ENCODE measurements at places on chromosomes 3 and 15.

GRCh38 chr3:111692593-111693552, 97.7 kb upstream of the ZBED2 start:
- DNase-seq: no peak
- H3K27ac ChIP-seq: no peak overlapping the region
- H3K4me3 ChIP-seq: no peak overlapping the region
- peaks cover 19% of the 10 kb centered on the region for H3K4me1 ChIP-seq
- H3K36me3 ChIP-seq: no peaks in the 10 kb centered on the region

- no peaks in the 10 kb centered on the region for H3K27me3 ChIP-seq
- no peak overlapping the region for H3K4me3 ChIP-seq
- no peak overlapping the region for H3K27ac ChIP-seq
- no peaks in the 10 kb centered on the region for H3K36me3 ChIP-seq
These were observed 88.4 kb upstream of the GALNT15 start for GRCh38 chr3:16085884-16086608.

DNA sequence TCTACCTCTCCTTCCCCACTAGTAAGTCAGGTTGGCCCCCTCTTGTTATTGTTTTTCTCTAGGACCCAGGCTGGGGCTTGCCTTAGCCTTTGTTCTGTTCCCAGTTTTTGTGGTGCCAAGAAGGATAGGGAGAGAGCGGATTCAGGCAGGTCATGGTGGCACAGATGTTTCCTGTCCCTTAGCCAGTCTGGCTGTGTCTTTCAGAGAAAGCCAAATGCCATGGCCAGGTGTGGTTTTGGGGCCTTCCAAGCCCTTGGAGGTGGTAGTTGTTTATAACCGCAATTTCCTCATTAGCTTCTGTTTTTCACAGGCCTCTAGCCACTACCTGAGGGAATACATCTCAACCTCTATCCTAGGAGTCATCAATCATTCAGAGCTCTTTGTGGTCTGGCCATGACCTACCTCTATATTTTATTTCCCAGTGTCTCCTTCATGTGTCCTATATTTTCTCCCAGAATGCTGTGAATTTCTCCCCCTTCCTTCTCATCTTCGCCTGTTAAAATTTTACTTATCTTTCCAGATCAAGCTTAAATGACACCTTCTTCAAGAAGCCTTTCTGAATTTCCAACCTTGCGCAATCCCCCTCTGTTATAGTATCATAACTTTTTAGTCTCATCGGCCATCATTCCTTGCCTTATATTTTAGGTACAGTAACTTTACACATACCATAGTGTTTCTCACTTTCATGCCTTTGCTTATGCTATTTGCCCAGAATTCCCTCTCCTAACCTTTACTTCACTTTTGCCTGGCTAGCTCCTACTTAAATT, 38.2 kb downstream of the TIMP4 start:
- H3K27ac ChIP-seq: no peak overlapping the region
- H3K36me3 ChIP-seq: no peaks in the 10 kb centered on the region
- peak; percentile 95 for DNase-seq

- H3K4me1 ChIP-seq: peaks cover 40% of the 10 kb centered on the region
- no peak overlapping the region for H3K27ac ChIP-seq
- H3K36me3 ChIP-seq: no peaks in the 10 kb centered on the region
- H3K27me3 ChIP-seq: no peaks in the 10 kb centered on the region
- no peak for DNase-seq
- no peak overlapping the region for H3K4me3 ChIP-seq
These were observed 6.5 kb downstream of the SQOR start for GRCh38 chr15:45641374-45641781.

- no peaks in the 10 kb centered on the region for H3K36me3 ChIP-seq
- H3K4me1 ChIP-seq: no peaks in the 10 kb centered on the region
- H3K4me3 ChIP-seq: no peak overlapping the region
- DNase-seq: no peak
These were observed 41.1 kb downstream of the CACNA2D3 start for GRCh38 chr3:54163441-54163840.

DNA sequence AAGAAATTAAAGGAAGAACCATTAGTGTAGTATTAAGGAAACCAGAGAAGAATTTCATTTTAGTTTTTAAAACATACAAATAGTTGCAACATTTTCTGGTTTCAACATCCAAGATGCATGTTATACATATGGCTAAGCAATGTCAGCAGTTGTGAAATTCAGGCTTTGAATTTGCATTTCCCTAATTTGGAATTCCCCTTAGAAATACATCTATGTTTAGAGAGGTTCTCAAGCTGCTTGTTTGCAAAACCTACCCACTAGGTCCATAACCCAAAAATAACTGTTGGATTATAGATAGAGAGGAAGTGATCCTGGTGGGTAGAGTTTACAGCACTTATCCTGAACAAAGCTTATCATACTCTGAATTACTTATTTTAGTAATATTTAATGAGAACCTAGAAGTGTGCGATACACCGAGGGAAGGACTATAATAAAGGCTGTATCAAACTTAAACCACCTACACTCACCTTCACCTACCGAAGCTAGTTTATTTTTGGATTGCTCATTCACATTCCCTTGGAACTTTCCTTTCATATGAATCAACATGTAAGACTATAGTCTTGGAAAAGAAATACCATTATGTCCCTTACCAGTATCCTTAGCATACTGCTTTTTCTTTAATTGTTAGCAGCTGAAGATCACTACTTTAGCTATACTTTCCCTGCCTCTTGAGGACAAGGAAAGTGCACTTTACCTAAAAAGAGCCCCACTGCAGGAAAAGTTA, 60.6 kb downstream of the CHAC1 start:
- H3K36me3 ChIP-seq: peaks cover 28% of the 10 kb centered on the region
- H3K4me3 ChIP-seq: no peak overlapping the region
- DNase-seq: no peak
- peaks cover 21% of the 10 kb centered on the region for H3K4me1 ChIP-seq

DNA sequence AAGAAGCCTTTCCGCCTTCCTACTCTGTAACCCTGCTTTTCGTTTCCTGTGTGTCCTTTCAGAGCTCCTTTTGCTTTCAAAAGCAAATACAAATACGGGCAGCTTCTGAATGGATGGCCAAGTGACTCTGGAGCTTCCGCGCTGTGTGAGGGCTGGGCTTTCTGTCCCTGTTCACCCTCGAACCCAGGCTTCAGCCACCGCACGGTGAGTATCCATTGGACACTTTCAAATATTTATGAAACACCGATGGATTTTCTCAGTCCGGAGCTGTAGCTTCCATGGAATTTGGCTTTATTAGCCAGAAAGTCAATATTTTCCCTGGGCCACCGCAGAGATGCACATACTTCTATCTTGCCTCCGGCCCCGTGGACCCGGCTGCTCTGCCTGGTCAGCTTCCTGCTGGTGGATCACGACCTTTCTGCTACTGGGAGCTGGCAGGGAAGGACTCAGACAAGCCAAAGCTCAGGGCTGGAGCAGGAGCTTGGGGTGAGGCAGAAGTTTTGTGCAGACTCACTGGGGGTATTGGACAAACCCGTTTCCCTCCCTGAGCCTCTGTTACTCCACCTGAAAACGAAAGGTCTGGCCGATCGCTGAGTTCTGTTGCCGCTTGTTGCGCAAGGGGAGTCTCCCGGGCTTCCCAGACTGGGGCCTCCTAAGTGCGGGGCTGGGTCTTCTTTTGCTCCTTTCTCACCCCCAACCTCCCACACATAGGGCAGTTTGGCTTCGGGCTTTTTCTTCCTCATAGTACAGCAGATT, 63.6 kb downstream of the LINGO1 start:
- H3K27me3 ChIP-seq: no peaks in the 10 kb centered on the region
- peak; percentile 56 for DNase-seq
- peak overlapping the region; percentile 60 for H3K4me3 ChIP-seq
- H3K4me1 ChIP-seq: no peaks in the 10 kb centered on the region

DNA sequence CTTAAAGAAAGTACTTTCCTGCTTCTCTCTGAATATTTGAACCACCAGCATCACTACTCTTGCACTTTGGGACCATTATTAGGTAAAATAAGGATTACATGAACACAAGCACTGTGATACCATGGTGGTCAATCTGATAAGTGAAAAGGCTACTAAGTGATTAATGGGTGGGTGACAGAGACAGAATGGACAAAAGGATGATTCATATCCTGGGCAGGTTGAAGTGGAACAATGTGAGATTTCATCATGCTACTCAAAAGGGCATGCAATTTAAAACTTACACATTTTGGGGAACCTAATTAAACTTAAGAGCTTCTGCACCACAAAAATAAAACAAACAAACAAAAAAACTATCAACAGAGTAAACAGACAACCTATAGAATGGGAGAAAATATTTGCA, 172.0 kb upstream of the CD96 start:
- no peaks in the 10 kb centered on the region for H3K36me3 ChIP-seq
- H3K27me3 ChIP-seq: no peaks in the 10 kb centered on the region

- no peaks in the 10 kb centered on the region for H3K36me3 ChIP-seq
- H3K27me3 ChIP-seq: no peaks in the 10 kb centered on the region
- peak overlapping the region; percentile 15 for H3K4me3 ChIP-seq
- H3K4me1 ChIP-seq: peaks cover 17% of the 10 kb centered on the region
- peak; percentile 50 for DNase-seq
- no peak overlapping the region for H3K27ac ChIP-seq
These were observed 240.6 kb upstream of the GOLIM4 start for GRCh38 chr3:168336276-168336675.

DNA sequence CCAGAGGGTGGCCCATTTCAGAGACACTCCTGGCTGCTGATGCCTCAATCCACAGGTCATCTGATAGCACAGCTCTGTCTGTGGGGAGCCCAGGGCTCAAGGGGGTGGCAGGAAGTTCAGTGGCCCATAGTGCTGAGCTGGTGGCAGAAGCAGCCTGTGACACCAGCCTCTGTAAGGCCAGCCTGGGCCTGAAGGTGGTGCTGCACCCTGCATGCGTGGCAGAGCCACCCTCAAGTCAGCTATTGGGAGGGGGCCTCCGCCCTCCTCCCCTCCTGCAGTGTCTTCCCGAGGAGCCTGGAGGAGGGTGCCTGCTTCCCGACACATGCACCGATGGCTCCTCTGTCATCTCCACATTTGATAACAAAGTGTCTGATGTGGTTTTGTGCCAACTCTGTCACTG, 3.0 kb downstream of the PLA1A start:
- H3K4me1 ChIP-seq: peaks cover 9% of the 10 kb centered on the region
- no peak overlapping the region for H3K27ac ChIP-seq
- no peak overlapping the region for H3K4me3 ChIP-seq
- no peaks in the 10 kb centered on the region for H3K27me3 ChIP-seq
- peak; percentile 50 for DNase-seq

- H3K4me3 ChIP-seq: no peak overlapping the region
- H3K36me3 ChIP-seq: no peaks in the 10 kb centered on the region
- H3K4me1 ChIP-seq: no peaks in the 10 kb centered on the region
- H3K27me3 ChIP-seq: no peaks in the 10 kb centered on the region
- no peak overlapping the region for H3K27ac ChIP-seq
These were observed 35.4 kb downstream of the CCDC191 start for GRCh38 chr3:114020907-114021306.

GRCh38 chr3:112116748-112117186, 16.3 kb downstream of the GCSAM start:
- H3K4me3 ChIP-seq: no peak overlapping the region
- no peaks in the 10 kb centered on the region for H3K27me3 ChIP-seq
- no peak overlapping the region for H3K27ac ChIP-seq
- no peaks in the 10 kb centered on the region for H3K36me3 ChIP-seq
- H3K4me1 ChIP-seq: peaks cover 51% of the 10 kb centered on the region
- DNase-seq: no peak

GRCh38 chr15:80618685-80619400, 76.3 kb upstream of the ABHD17C start:
- no peak for DNase-seq
- H3K27ac ChIP-seq: no peak overlapping the region
- no peak overlapping the region for H3K4me3 ChIP-seq
- H3K27me3 ChIP-seq: peaks cover 10% of the 10 kb centered on the region

GRCh38 chr3:88005066-88005465, 53.7 kb downstream of the CGGBP1 start:
- peak; percentile 83 for DNase-seq
- H3K4me1 ChIP-seq: peaks cover 5% of the 10 kb centered on the region
- H3K36me3 ChIP-seq: no peaks in the 10 kb centered on the region
- no peaks in the 10 kb centered on the region for H3K27me3 ChIP-seq

GRCh38 chr3:134754768-134755559, 40.1 kb upstream of the EPHB1 start:
- H3K27ac ChIP-seq: no peak overlapping the region
- DNase-seq: peak; percentile 39
- no peaks in the 10 kb centered on the region for H3K4me1 ChIP-seq
- no peak overlapping the region for H3K4me3 ChIP-seq
- no peaks in the 10 kb centered on the region for H3K27me3 ChIP-seq

GRCh38 chr3:176820764-176821163, 376.5 kb downstream of the TBL1XR1 start:
- no peak overlapping the region for H3K4me3 ChIP-seq
- peaks cover 11% of the 10 kb centered on the region for H3K4me1 ChIP-seq
- peak; percentile 37 for DNase-seq
- no peak overlapping the region for H3K27ac ChIP-seq
- no peaks in the 10 kb centered on the region for H3K27me3 ChIP-seq
- H3K36me3 ChIP-seq: no peaks in the 10 kb centered on the region

DNA sequence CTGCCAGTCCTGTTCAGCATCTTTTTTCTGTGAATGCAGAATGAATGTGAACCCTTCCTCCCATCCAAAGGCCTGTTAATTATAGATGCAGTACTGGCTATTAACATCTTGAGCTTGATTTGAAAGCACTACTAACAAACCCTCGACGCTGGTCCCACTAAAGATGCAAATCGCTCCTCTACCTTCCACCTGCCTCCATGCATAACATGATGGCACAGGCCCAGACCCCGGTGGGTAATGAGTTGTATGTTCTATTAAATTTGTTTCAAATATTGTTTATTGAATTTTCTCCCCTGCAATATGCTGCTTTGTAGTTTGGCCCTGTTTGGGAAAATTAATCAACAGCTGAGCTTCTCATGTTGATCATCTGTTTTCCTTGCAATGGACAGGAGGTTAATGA, 69.3 kb downstream of the RAB11A start:
- H3K27me3 ChIP-seq: no peaks in the 10 kb centered on the region
- H3K27ac ChIP-seq: no peak overlapping the region
- DNase-seq: no peak
- no peaks in the 10 kb centered on the region for H3K36me3 ChIP-seq

DNA sequence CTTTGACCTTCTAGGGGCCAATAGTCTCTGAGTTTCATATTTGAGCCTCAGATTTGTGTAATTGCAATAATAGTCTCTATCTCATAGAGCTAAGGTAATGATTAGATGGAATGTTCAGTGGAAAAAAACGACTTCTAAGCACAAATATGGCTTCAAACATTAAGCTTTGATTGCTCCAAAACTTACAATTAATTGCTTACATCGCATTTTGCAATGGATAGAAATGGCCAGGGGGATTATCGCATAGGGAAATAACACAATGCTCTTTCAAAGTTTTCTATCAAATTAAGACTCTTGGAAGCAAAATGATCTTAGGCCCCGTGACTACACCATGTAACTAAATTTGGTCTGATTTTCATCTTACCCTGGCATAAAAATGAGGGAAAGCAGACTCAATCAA, 888.6 kb downstream of the AGBL1 start:
- H3K36me3 ChIP-seq: no peaks in the 10 kb centered on the region
- no peak for DNase-seq
- no peaks in the 10 kb centered on the region for H3K4me1 ChIP-seq
- H3K27ac ChIP-seq: no peak overlapping the region
- H3K4me3 ChIP-seq: no peak overlapping the region
- no peaks in the 10 kb centered on the region for H3K27me3 ChIP-seq

GRCh38 chr3:131551761-131552160, 49.0 kb upstream of the MRPL3 start:
- no peaks in the 10 kb centered on the region for H3K36me3 ChIP-seq
- no peak overlapping the region for H3K27ac ChIP-seq
- H3K4me1 ChIP-seq: no peaks in the 10 kb centered on the region
- no peak for DNase-seq
- no peak overlapping the region for H3K4me3 ChIP-seq
- H3K27me3 ChIP-seq: peaks cover 3% of the 10 kb centered on the region

All from common myeloid progenitor, CD34-positive (primary cell).